ENCODE measurements at places on chromosomes 5 and 9. TPM values are rescaled to one million over a fixed set of nuclear protein-coding genes. Genes with fewer than 3 reads are reported as not detected.

GRCh38 chr9:28365020-28365640, 791.8 kb upstream of the C9orf72 start:
- DNase-seq = no peak

- DNase-seq = no peak
Measured at GRCh38 chr9:120616966-120617935, 37.3 kb upstream of the CDK5RAP2 start.

GRCh38 chr9:136829412-136829811, 12.9 kb upstream of the AJM1 start:
- no peak for DNase-seq

GRCh38 chr5:163594951-163595350, 89.5 kb downstream of the MAT2B start:
- no peak for DNase-seq

DNA sequence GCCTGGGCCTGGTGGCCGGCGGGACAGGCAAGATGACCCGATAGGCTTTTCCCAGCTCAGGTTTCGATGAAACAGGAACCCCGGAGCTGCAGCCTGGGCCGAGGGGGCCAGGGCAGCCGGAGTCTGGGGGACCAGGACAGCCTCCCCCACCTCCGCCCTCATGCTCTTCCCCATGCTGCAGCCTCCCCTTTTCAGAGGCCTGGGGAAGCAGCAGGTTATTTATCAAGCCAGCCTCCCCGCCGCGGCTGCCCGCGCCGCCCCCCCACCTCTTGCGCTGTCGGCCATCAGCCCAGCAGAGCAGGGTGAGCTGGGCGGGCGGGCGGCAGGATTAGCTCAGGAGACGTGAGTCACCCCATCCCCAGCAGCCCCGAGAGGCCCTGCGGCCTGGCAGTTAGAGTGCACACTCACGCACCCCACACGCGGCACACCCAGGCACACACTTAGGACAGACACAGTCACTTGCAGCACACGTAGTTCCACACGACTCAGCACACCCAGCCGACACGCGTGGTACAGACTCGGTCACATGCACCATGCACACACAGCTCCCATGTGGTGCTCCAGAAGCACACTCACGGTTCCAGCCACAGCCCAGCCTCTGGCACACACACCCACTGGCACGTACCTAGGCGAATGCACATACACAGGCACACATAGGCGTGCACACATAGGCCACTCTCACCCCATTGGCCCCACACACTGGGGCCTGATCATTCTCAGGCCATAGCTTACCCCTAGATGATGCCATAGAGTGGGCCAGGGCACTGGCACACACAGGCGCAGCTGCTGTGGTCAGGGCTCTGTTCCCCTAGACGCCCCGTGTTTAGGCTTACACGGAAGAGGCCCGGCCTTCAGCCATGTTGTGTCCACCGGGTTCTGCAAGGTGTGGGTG, 13.0 kb downstream of the CXXC5 start:
- peak; percentile 87 for DNase-seq

DNA sequence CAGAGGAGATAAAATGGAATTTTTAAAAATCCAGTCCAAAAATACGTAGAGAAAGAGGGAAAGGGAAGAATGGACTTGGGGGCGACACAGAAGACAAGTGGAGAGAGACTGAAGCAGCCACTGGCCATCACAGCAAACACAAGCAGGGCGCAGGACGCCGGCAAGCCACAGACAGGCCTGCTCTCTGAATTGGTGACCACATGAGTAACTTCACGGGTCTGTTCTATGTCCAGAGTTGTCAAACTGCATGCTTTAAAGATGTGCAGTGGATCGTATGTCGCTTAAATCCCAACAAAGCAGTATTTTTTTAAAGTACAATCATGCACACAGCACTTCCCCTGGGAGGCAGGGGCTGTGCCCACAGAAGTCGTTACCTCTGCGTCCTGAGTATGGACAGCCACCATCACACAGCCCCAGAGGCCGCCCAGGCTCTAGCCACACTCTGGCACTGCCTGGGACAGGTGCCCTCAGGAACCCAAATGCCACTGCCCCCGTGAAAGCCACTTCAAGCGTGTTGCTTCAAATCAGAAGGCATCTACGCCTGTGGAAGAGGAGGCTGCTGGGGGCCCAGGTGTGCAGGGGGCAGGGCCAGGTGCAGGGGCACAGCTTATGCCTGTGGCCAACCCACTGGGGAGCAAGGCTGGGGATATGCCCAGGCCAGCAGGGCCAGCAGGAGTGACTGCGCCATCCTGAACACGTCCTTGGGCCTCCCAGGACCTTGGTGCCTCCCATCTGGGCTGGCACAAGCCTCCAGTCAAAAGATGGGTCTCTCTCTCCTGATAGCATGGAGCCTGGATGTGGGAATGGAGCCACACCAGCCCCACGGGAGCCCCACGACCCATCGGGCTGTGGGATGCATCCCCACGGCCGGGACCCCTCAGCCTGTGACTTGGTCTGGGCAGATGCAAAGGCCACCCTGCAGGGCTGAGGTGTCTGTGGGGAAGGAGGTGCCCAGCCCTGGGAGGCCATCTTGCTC, 5.9 kb upstream of the LRRC14B start:
- DNase-seq = no peak

GRCh38 chr9:16070455-16071145, 517.8 kb downstream of the CCDC171 start:
- no peak for DNase-seq

Gene ARL14EPL
- not detected for total RNA-seq

Gene ATP10B
- 29.6 TPM for total RNA-seq

All from lower leg skin (tissue), 4 donors.